Esophagus squamous epithelium (tissue), 5 donors: ENCODE measurements at places on chromosomes 1 and 21.

- no peak for DNase-seq
These were observed 54.8 kb downstream of the OSBPL9 start for GRCh38 chr1:51671527-51672325.

- DNase-seq, result no peak
These were observed 66.8 kb downstream of the COL24A1 start for GRCh38 chr1:86089765-86090164.

DNA sequence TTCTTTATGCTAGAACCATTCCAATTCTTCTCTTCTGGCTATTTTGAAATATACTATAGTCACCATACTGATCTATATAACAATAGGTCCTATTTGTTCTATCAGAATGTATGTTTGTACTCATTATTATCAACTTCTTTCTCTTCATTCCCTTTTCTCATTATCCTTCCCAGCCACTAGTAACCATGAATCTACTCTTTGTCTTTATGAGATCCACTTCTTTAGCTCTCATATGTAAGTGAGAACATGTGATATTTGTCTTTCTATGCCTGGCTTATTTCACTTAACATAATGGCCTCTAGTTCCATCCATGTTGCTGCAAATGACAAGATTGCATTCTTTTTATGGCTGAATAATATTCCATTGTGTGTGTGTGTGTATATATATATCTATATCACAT is 31.7 kb upstream of the RC3H1 start:
- DNase-seq, result no peak

- DNase-seq, result no peak
These were observed 7.6 kb downstream of the CD101 start for GRCh38 chr1:117009132-117009531.

GRCh38 chr1:162405800-162406199 is 6.1 kb downstream of the SH2D1B start:
- no peak for DNase-seq

DNA sequence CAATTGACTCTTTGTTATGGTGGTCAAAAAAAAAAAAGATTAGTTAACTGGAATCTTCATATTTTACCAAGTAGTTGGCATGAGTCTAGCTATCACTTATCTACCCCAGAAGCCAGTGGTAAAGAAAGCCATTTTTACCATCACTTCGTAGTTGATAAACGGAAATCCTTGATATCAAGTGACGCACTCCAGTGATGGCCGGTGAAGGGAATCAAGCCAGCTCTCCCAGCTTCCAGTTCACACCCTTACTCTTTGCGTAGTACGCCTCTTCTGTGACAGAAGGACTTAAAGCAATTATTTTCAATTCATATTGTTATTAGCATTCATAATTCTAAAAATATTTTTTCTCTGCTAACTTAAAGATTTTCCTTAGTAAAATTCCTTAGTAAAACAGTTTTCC is 447.9 kb downstream of the GPATCH2 start:
- DNase-seq, result no peak
